Activated CD4-positive, alpha-beta T cell treated with anti-CD3 and anti-CD28 coated beads, Interleukin-2, Interleukin-6, amounts not matched to agents 100 ng/mL and 50 ng/mL, durations not matched to agents 16 hours and 8 hours (primary cell): ENCODE measurements at places on chromosomes 7 and 10.
A peak's percentile ranks its signal among the peaks of the same experiment; 100 is the strongest.

GRCh38 chr10:103500481-103500880, 7.0 kb downstream of the NEURL1 start:
- no peak for DNase-seq

GRCh38 chr7:22109761-22110160, 164.1 kb upstream of the CDCA7L start:
- DNase-seq: peak; percentile 39

GRCh38 chr7:47684728-47685127, 102.8 kb upstream of the TNS3 start:
- DNase-seq: no peak

GRCh38 chr10:124092250-124092859, 1.0 kb downstream of the CHST15 start:
- peak; percentile 32 for DNase-seq

DNA sequence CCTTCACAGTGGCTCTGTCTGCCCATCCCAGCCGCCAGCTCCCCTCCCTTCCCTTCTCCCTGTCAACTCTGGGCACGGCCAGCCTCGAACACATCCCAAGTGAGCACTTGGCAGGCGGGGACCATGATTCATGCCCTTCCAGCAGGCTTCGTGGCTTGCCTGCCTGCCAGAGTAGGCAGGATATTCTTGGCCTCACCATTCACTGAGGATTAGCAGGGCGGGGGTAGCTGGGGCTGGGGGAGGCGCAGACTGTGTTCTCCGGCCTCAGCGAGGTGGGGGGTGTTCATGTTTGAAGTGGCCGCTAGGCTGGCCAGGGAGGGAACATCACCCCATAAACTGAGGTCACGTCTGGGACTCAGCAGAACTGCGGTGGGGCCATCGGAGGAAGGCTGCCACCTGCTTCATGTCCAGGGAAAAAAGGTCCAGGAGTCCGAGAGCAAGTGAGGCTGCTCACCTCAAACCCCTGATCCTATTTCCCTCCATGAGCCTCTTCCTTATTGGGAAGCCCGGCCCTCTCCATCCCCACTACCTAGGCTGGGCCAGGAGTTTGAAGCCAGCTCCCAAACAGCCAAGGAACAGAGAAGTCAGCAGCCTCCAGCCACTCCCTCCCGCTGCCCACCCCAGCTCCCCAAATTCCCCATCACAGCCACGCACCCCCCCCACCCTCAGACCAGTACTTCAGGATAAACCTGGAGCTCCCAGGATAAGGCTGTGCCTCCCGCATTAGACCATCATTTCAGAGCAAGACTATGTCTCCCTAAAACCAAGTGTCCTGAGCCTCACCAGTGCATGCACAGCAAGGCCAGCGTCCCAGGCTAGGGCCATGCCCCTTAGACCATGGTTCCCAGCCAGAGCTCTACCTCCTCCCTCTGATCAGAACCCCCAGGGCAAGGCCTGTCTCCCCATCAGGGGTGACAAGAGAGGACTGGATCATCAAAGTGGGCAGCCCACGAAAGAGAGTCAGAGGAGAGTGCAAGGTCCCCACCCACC, 42.8 kb upstream of the RABGEF1 start:
- DNase-seq: no peak

GRCh38 chr7:155533120-155533826, 13.1 kb downstream of the CNPY1 start:
- DNase-seq: no peak
